ENCODE measurements at places on chromosomes 2 and 18. TPM values are rescaled to one million over a fixed set of nuclear protein-coding genes. Genes with fewer than 3 reads are reported as not detected.

HOXD3 gene
- total RNA-seq = not detected

IL1RL2 gene
- total RNA-seq = not detected

DLGAP1 gene
- 0.44 TPM for total RNA-seq

CPO gene
- not detected for total RNA-seq

C2orf80 gene
- total RNA-seq = not detected

PLCL1 gene
- 2.5 TPM for total RNA-seq

MYO7B gene
- 0.54 TPM for total RNA-seq

ERLEC1 gene
- 31.2 TPM for total RNA-seq

LRRC30 gene
- total RNA-seq = not detected

TWIST2 gene
- total RNA-seq = not detected

RMDN2 gene
- 0.78 TPM for total RNA-seq

NEU2 gene
- not detected for total RNA-seq

REEP1 gene
- total RNA-seq = 0.10 TPM

SERPINB11 gene
- total RNA-seq = not detected

AP1S3 gene
- total RNA-seq = 9.8 TPM

OXER1 gene
- 0.49 TPM for total RNA-seq

NXPH2 gene
- total RNA-seq = not detected

GPD2 gene
- 18.7 TPM for total RNA-seq

CYS1 gene
- total RNA-seq = 1.6 TPM

INO80D gene
- total RNA-seq = 34.1 TPM

DSG4 gene
- total RNA-seq = not detected

ITSN2 gene
- total RNA-seq = 90.8 TPM

ADGRF3 gene
- 3.9 TPM for total RNA-seq

ELMOD3 gene
- total RNA-seq = 22.3 TPM

CD8B2 gene
- total RNA-seq = 0.15 TPM

CYRIA gene
- total RNA-seq = 1.8 TPM

SEMA4C gene
- 23.9 TPM for total RNA-seq

MEMO1 gene
- total RNA-seq = 50.2 TPM

RBM44 gene
- 0.63 TPM for total RNA-seq

TEKT4 gene
- total RNA-seq = 0.39 TPM

MYL1 gene
- total RNA-seq = not detected

ZNF892 gene
- 3.2 TPM for total RNA-seq

POTEI gene
- not detected for total RNA-seq

TRIM43 gene
- not detected for total RNA-seq

DSG2 gene
- total RNA-seq = 0.20 TPM

ACOXL gene
- 1.2 TPM for total RNA-seq

LYPD6B gene
- not detected for total RNA-seq

UGT1A8 gene
- total RNA-seq = not detected

CACNB4 gene
- total RNA-seq = 0.80 TPM

CTLA4 gene
- 49.2 TPM for total RNA-seq

Measured in T-helper 1 cell treated with Interleukin-12 subunit alpha and Interleukin-12 subunit beta and Interleukin-4 antibody, amounts not matched to agents 30 ng/mL and 1 ng/mL, for 36 hours (primary cell).